GM06990 (cell line): ENCODE measurements at places on chromosomes 6 and 20.

GRCh38 chr6:76026101-76026500 is 46.4 kb downstream of the IMPG1 start:
- DNase-seq: no peak

GRCh38 chr20:46230801-46231282 is 77.5 kb downstream of the CDH22 start:
- no peak for DNase-seq

DNA sequence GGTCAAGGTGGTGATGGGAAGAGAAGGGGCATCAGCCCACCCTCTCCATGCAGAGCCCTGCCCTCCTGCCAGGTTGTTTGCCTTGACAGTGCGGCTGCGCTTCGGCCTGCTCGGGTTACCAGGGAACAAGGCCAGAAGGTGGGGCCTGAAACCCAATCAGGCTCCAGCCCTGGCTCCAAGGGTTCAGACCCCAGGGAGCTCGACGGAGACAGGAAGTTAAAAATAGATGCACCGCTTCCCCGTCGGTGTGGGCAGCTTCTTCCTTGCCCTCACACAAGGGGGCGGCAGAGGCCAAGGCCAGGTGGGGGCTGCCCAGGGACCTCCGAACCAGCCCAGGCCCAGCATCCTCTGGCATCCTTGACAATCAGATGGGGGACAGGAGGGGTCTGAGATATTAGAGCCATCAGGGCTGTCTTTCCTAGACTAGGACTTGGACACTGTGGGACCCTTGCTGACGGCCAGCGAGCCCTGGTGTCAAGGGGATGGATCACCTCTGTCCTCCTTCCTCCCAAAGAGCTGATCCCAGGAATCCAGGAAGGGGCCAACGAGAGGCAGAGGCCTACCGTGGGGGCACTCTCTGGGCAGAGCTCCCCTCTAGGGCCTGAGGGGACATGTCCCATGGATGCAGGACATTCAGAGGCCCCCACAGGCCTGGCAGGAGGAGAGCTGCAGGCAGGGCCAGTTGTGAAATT is 65.2 kb downstream of the RIPOR3 start:
- no peak for DNase-seq

DNA sequence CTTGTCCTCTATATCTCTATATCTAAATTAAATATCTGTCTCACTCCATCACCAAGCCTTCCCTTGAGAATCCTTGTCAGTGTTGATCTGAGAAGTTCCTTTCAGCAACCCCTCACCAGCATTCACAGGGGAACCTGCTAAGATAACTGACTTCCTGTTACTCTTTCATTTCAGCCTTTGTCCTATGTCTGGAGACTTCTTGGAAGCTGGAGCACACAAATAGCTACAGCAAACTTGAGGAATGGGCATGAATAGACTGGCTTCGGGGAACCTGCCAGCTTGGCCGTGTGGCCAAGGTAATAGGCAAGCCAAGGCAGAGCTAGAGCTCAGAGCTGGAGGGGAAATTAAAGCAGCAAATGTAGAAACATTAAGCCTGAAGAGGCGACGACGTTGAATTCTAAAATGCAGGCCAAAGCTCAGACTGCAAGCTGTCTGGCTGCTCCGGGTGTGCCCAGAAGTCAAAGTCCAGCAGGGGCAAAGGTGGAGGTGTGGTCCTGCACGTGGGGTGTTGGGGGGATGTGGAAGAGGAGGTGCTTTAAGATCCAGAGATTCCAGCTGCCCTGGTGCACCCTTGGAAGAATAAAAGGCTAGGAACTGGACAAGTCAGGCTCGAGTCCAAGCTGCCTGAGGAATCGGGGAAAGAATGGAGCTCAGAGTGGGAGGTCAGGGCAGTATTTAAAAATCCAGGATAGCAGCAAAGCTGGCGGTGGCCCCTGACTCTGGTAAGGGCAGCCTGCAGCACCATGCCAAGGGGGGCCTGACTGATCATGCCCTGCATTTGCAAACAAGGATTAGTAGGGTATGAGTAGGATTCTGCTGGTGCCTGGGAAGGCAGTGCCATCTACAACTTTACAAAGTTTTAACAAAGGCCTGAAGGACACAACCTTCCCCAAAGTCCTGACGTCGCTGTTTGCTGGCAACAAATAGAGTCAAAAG is 185.0 kb upstream of the SGK1 start:
- DNase-seq: no peak

DNA sequence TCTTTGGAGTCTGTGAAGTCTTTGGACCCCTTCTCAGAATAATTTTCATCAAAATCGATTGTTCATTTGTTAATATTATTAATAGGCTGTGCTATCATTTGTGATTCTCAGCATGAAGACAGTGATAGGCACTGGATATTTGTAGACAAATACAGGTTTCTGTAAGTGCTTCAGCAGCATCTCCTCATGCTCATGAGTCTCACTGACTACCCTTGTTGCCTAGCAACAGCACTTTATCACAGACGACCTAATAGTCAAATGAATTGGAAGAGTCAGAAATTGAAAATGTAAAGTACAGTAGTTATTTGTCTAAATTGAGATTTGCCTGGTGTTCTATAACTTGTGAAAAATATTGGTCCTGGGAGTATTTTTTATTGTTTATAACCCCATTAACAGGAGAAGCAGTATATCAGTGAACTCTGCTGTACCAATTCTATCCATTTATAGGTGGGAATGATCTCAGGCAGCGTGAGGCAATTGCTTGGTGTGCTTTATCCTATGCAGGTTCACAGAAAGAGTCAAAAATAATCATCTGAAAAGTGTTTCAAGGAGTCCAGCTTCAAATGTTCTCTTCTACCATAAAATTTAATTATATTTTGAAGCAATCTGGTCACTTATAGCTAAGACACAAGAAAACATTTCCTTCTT is 684.6 kb downstream of the RFPL4B start:
- DNase-seq: no peak

GRCh38 chr6:167446971-167447370 is 122.1 kb downstream of the TTLL2 start:
- no peak for DNase-seq

- DNase-seq: no peak
These were observed 40.1 kb upstream of the NNAT start for GRCh38 chr20:37480919-37481318.

- DNase-seq: no peak
These were observed 176.3 kb downstream of the KCNQ5 start for GRCh38 chr6:72798196-72798595.

GRCh38 chr20:49591217-49591865 is 23.4 kb upstream of the PTGIS start:
- DNase-seq: no peak

DNA sequence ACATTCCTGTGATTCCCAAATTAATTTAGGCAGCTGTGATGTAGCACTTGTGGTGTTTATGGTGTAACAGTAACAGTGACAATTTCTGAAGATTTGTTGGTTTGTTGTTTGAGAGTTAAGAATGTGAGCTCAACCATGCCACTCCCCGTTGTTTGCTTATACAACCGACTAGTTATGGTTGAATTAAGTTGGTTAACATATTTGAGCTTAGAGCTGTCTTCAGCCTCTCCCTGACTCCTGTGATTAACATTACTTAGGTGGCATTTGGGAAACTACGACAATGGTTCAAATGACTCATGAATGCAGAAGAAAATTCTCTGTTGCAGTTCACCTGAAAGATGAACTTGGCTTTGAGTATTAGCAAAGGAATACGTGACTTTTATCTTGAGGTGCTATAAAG is 35.9 kb upstream of the PRL start:
- DNase-seq: no peak

DNA sequence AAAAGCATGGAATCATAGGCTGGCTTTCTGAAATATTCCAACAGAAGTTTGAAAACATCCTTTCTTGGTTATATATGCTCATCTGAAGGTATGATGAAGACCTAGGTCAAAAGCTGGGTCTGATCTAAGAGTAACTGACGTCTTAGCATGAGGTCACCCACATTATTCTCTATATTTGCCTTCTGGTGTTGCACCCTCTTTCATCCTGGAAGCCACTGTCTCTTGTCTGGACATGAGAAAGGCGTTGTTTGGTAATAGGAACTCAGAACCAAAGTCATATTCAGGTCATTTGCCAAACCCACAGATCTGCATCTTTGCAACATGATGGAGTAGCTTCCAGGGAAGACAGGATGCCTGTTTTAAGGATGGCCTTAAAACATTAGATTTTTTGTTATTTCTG is 17.6 kb downstream of the GABRR1 start:
- DNase-seq: no peak

- DNase-seq: no peak
These were observed 104.0 kb downstream of the PHACTR3 start for GRCh38 chr20:59708326-59708725.

- no peak for DNase-seq
These were observed 24.1 kb upstream of the SRF start for GRCh38 chr6:43146709-43147688.

- DNase-seq: no peak
These were observed 31.6 kb downstream of the CBFA2T2 start for GRCh38 chr20:33521461-33521860.

DNA sequence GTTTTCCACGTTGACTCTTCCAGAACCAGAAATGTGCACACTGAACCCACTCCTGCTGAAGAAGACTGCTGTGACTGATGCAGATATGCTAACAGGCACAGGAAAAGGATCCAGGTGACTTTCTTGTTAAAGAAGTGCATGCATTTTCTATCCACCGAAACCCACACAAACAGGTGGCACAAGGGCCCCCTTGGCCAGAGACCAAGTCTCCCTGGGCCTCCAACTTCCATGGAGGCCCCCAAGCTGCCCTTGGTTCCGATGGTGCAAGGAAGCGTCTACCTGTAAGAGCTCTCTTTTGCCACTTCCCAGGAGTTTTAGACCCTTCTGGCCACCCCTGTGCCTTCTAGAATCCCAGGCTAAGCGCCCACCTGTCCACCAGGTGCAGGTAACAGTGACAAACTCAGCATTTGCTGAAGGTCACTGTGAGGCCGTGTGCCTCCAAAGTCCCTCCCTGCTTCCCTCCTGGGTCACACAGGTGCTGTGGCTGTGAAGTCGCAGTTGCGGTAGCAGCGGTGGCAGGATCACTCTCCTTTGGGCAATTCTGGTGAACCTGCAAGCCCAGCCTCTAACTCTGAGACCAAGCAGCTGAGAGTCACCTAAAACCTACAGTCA is 134.8 kb downstream of the PXDC1 start:
- no peak for DNase-seq

- DNase-seq: peak; percentile 9
These were observed 4.8 kb downstream of the SAMD10 start for GRCh38 chr20:63974402-63975200.

DNA sequence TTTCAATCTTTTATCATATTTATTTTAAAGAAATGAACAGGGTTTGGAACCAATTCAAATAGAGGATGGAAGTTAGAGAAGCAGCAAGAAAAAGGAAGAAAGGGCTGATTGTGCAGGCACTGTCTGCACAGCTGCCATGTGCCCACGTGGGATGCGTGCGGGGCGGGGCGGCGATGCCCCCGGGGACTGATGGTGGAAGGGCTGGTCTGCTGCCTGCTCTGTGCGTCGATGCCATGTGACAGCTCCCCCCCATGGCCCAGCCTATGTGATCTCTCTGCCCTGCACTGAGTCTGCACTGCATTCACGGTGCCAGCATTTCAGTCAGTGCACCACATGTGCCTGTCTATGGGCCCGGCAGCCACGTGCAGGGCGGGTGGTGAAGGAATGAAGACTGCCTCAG is 96.4 kb downstream of the IRF4 start:
- no peak for DNase-seq

- DNase-seq: no peak
These were observed 237.6 kb upstream of the CDH4 start for GRCh38 chr20:61014491-61014890.

GRCh38 chr20:47137231-47137870 is 219.1 kb downstream of the ZMYND8 start:
- no peak for DNase-seq

GRCh38 chr20:16215041-16215440 is 358.2 kb downstream of the KIF16B start:
- DNase-seq: no peak
